NCI-H1048 (cell line): ENCODE measurements at places on chromosomes 7 and 10.

DNA sequence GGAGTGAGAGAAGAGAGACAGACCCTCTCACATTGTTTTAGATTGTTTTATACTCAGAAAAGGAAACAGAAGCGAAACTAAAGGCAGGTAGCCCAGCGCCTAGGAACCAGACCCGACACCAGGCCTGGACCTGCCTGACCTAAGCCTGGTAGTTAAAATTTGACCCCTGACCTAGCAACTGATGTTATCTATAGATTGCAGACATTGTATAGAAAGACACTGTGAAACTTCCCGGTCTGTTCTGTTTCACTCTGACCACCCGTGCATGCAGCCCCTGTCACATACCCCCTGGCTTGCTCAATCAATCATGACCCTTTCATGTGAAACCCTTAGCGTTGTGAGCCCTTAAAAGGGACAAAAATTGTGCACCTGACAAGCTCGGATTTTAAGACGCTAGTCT, 31.6 kb downstream of the VIPR2 start:
- no peak for DNase-seq

- no peak for DNase-seq
Measured at GRCh38 chr10:27319752-27320431, 79.3 kb upstream of the ACBD5 start.

- DNase-seq = no peak
Measured at GRCh38 chr7:11206177-11206899, 232.7 kb downstream of the PHF14 start.

- DNase-seq = no peak
Measured at GRCh38 chr10:107013258-107014006, 151.1 kb downstream of the SORCS1 start.

DNA sequence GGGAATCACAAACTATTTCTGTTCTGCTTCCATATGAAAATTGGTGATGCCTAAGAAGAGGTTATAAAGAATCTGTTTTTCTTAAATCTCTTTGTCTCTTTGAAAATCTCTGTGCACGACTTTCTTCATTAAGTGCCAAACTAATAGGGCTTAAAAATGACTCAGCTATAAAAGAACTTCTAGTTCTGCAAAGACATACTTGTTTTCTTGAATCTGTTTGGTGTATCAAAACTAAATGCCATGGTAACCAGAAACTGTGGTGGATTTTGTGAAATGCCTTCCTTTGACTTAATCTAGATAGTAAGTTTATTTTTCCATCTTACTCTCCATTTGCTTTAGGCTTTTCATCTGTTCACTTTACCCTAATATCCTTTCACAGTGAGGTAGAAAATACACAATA, 417.8 kb downstream of the PARD3 start:
- no peak for DNase-seq

DNA sequence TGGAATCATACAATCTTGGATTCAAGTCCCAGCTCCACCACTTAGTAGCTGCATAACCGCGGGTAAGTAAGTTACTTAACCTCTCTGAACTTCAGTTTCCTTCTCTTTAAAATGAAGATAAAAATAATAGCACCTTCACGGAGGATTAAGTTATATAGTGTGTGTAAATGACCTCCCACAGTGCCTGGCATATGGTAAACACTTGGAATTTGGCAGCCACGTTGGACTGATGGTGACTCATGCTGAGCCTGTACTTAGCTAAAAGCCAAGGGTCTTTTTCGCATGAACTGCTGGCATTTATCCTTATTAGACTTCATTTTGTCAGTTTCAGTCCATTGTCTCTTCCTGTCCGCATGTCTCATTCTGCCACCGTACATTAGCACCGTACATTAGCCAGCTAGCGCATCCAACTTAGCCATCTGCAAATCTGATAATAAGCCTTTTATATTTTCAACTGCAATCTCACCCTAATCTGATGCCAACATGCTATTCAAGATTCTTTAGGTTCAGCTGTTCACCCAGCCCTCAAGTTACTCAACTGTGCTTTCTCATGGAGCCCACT, 11.2 kb downstream of the SLC13A4 start:
- DNase-seq = no peak

GRCh38 chr10:66102756-66103155, 823.1 kb upstream of the LRRTM3 start:
- no peak for DNase-seq

GRCh38 chr10:297567-297966, 162.3 kb downstream of the ZMYND11 start:
- DNase-seq = no peak

- DNase-seq = no peak
Measured at GRCh38 chr10:64075604-64076003, 554.4 kb downstream of the REEP3 start.

- no peak for DNase-seq
Measured at GRCh38 chr7:114639451-114639850, 224.8 kb downstream of the FOXP2 start.

GRCh38 chr7:94050046-94050445, 45.9 kb upstream of the BET1 start:
- DNase-seq = no peak

DNA sequence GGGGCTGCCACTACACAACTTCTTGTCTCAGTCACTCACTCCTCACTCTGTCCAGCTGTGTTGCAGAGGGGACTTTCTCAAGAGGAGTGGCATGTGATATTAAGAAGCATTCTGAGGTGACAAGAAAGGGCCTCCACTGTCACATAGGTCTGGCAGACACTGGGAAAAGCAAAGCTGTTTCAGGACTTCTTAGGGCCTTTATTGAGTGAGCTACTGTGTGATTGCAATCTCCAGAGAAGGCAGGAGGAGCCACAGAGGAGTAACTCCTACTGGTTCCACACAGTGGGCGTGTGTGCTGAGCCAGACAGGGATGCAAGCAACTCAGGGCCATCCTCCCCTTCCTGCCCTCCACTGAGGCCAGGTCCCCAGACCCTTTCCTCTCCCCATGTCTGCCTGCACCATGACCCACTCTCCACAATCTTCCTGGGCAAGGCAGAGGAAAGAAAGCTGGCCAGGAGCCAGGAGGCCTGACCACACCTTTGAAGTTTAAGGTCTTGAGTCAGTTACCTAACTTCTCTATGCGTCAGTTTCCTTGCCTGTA, 262.0 kb upstream of the ZMIZ1 start:
- DNase-seq = no peak

- no peak for DNase-seq
Measured at GRCh38 chr7:22855049-22855392, 32.4 kb upstream of the TOMM7 start.

DNA sequence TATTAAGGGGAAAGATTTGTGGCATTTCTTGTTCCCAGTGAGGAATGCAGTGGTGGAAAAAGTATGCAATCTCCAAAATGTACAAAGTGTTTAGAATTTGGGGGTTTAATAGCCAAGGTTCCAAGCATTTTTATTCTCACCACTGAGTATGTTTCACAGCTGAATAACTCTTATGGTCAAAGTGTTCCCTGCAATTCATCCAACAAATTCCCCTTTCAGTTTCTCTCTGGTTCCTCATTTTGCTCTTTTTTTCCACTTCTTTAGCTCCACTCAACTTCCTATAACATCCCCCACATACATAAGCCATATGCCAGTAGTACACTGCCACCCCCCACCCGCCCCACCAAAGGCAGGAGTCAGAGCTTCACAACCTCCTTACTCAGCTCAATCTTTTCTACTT, 4.6 kb downstream of the HECW1 start:
- no peak for DNase-seq

GRCh38 chr10:24756283-24756682, 32.6 kb upstream of the ARHGAP21 start:
- DNase-seq = no peak

DNA sequence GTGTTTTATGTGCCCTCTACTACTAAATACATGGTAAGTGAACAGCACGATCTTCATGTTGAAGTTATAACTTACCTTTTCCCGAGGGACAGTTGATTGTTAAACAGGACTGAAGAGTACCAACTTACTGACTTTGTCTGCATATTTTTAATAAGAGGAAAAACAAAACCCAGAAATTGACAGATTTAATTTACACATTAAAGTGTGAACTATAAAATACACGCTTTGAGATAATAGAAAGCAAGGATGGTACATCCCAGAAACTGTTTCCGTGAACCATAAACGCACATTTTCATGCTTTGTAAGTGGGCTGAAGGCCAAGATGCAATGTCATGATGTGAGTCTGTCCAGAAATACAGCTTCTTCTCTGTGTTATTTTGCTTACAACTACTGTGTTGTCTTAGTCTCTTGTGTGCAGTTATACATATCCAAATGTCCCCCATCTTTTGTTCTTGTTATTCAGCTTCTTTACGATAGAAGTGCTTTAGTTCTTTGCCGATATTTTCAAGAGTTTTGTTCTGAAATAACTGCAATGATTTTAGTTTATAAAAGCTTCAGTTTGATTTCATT, 190.1 kb downstream of the MLLT10 start:
- no peak for DNase-seq

DNA sequence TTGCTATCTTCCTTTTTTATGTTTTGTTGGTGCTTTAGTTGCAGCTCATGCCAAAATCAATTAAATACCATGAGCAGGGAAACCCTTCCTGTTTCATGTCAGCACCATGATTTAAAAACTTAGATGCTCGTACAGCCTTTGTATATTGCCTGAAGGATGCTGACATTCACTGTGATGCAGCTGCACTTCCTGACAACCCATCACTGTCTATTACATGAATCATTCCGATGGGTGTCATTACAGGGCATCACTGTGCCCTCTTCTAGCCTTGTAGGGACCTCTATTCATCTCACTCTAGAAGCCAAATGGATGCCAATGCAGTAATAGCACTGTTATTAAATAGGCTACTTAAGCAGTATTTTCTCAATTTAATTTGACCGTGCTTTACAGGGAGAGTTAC, 18.3 kb upstream of the ITGB1 start:
- DNase-seq = no peak

DNA sequence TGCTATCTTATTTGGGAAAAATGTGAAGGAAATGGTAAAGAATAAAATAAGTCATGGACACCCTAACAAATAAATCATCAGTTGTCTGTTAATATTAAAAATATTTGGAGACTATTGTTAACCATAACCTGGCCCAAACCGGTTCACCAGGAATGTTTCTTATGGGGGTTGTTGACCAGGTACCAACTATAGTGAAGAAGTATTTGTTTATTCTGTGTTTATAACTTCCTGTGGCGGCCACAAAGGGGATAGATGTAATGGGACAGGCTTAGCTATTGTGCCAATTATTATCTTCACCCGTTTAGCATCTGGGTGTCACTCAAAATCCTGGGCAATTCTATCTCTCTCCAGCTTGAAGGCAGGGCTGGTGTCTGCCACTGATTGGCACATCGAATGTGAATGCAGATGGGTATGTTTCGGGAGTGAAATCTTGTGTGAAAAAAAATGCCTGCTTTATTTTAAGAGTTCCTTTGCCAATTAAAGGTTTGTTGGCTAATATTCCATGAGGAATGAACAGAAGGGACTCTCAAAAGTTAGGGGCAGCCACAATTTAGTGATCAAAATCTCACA, 500.9 kb downstream of the ARL4A start:
- no peak for DNase-seq

- no peak for DNase-seq
Measured at GRCh38 chr10:12081879-12082557, 13.3 kb downstream of the DHTKD1 start.

DNA sequence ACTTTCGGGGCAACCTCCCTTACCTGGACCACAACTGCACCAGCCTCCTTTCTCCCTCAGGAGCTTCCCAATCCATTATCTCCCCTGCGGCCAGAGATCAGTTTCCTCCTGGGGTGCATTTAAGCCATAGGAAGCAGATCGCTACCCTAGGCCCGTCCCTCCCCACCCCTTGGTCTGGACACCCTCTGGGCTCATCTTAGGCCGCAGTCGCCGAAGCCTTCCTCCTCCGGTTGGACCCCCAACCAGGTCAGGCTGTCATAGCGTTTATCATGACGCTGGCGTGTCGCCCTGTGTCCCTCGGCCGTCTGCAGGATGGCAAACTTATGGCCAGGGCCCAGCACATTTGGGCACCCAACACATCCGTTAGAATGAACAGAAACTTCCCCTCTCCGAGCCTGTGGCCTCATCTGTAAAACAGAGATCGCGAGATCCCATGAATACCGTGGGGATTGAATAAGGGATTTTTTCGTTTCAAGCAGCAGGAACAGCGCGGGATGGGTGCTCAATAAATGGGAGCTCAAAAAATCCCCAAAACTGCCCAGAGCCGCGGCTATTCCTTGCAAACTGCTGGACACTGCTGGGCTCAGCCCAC, 669 bp upstream of the AP5Z1 start:
- DNase-seq = no peak

- no peak for DNase-seq
Measured at GRCh38 chr10:123564631-123565030, 101.5 kb upstream of the GPR26 start.

- DNase-seq = no peak
Measured at GRCh38 chr10:3528271-3528670, 256.7 kb downstream of the KLF6 start.

DNA sequence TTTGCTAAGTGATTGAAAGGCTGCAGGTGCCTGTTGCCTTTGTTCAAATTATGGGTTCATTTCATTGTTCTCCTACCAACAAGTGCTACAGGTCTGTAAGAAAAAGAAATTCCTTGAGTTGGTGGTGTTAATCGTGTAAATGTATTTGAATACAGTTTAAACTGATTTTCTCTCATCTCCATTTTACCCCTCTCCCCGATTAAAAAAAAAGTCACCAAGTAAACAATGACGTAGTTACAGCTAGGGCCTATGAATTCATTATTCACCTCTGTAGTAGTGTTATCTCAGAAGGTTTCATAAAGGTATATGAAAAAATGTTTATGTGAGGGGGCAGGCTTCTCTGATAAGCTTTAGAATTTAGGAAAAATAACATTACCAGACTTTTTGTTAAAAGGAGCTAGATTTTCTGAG, 1.1 kb downstream of the REEP3 start:
- no peak for DNase-seq

- no peak for DNase-seq
Measured at GRCh38 chr10:28709001-28709710, 31.8 kb downstream of the BAMBI start.

- DNase-seq = no peak
Measured at GRCh38 chr7:20338285-20338684, 7.6 kb downstream of the ITGB8 start.

DNA sequence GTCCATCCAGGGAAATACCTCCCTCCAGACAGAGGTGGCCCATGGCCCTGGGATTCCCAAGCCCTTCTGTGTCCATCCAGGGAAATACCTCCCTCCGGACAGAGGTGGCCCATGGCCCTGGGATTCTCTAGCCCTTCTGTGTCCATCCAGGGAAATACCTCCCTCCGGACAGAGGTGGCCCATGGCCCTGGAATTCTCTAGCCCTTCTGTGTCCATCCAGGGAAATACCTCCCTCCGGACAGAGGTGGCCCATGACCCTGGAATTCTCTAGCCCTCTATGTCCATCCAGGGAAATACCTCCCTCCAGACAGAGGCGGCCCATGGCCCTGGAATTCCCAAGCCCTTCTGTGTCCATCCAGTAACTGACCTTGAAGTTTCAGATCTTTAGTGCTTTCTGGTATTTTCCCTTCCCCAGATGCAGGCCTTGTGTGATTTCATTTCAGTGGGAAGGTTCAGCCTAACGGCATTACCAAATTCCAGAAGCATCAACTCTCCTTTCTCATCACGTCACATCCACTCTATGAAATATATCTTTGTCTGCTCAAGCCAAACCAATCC, 28.8 kb upstream of the DIP2C start:
- DNase-seq = no peak
